GOT3 (cell line): ENCODE measurements at places on chromosomes 4 and X.

- no peak for DNase-seq
These were observed 4.3 kb downstream of the ZXDB start for GRCh38 chrX:57596109-57596508.

DNA sequence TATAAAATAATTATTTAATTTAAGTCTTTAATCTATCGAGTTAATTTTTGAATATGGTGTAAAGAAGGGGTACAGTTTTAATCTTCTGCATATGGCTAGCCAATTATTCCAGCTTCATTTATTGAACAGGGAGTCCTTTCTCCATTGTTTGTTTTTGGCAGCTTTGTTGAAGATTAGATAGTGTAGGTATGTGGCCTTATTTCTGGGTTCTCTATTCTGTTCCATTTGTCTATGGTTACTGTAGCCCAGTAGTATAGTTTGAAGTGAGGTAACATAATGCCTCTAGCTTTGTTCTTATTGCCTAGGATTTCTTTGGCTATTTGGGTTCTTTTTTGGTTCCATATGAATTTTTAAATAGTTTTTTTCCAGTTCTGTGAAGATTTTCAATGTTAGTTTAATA, 48.3 kb downstream of the EMCN start:
- no peak for DNase-seq

- no peak for DNase-seq
These were observed 483.0 kb upstream of the NDST4 start for GRCh38 chr4:115596265-115597001.

- no peak for DNase-seq
These were observed 1695.2 kb downstream of the STIM2 start for GRCh38 chr4:28555866-28556265.

DNA sequence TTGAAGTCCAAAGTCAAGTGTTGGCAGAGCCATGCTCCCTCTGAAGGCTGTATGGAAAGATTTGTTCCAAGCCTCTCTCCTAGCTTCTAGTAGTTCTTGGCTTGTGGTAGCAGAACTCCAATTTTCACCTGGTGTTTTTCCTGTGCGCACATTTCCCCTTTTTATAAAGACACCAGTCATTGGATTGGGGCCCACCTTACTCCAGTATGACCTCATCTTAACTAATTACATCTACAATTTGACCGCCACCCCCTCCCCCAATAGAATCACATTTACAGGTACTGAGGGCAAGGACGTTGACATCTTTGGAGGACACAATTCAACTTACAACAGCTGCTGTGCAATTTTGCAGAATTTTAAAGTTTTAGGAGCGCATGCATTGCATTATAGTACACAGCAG, 16.8 kb downstream of the RAB39B start:
- DNase-seq = no peak

- DNase-seq = no peak
These were observed 10.0 kb upstream of the CSN1S1 start for GRCh38 chr4:69920874-69921273.

DNA sequence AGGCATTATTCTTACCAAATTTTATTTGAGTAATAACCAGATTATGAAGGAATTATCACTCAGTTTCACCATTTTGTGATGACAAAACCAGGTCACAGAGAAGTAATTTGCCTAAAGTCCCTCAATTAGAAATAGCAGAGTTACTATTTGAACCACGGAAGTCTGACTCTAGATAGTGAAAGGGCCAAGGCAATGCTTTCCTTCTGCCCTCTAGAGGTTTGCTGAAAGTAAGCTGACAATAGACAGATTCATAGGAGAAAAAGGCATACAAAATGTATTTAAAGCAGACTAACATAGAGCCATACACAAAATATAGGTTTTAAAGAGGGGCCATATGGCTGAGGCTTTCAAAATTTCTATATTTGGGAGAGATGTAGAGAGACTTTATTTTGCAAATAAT, 43.1 kb downstream of the CXXC4 start:
- no peak for DNase-seq

DNA sequence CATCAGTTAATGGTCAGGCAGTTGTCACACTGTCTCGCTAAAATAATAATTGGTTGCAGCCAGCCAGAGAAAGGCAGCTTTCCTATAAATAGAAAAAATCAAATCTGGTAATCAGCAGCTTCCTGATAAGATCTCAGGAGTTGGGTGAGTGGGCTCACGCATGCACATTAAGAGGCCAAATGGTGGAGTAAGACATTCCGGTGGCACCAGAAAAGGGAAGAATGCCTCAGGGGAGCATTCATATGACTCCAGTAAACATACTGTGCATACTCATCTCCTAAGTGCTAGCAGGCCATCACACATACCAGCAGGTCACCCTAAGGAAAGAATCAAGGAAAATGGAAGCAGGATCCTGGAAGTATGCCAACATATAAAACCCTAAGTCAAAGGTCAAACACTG, 40.1 kb downstream of the UGT2B15 start:
- no peak for DNase-seq

DNA sequence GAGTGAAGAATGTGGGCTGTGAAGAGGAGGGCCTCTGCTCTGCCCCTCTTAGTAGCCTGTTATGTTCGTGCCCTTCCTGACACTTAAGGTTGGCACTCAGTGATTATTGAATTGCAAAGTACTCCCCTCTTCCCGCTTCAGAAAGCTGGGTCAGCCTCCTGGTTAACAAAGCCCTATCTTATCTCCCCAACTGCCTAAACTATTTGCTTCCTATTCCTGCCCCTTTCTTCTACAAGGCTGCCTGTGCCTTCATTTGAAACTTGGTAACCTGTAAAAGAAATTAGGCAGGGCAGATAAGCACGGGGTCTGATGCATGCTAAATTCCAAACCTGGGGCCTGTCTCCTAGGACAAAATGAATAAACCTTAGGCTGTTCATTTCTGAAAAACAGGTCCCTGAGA, 23.1 kb upstream of the TMEM150C start:
- DNase-seq = no peak

DNA sequence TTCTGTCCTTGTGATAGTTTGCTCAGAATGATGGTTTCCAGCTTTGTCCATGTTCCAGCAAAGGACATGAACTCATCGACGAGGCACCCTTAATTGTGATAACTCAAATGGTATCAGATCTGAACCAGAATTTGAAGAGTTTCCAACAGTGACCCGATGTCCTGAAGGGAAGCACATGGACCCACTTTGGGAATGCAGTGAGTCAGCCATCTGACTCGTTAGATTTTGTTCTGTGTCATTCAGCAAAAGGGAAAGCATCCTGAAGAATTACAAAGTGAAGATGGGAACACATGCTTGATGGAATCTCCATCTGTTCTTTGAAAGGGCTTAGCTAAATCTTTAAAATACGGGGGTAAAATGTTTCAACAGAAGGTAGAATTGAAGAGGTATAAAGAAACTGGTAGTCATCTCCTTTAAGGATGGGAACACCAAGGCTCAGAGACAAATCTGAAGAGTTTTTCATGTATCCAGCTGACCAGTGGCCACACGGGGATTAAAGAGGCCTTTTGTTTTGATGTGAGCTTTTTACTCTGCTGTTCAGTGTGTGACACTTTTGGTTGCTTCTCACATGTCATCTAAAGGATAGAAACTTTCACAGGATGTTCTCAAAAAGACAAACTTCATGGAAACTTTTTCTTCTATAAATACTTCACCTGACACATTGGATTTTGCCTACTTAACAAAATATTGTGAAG, 393.8 kb downstream of the INPP4B start:
- no peak for DNase-seq

DNA sequence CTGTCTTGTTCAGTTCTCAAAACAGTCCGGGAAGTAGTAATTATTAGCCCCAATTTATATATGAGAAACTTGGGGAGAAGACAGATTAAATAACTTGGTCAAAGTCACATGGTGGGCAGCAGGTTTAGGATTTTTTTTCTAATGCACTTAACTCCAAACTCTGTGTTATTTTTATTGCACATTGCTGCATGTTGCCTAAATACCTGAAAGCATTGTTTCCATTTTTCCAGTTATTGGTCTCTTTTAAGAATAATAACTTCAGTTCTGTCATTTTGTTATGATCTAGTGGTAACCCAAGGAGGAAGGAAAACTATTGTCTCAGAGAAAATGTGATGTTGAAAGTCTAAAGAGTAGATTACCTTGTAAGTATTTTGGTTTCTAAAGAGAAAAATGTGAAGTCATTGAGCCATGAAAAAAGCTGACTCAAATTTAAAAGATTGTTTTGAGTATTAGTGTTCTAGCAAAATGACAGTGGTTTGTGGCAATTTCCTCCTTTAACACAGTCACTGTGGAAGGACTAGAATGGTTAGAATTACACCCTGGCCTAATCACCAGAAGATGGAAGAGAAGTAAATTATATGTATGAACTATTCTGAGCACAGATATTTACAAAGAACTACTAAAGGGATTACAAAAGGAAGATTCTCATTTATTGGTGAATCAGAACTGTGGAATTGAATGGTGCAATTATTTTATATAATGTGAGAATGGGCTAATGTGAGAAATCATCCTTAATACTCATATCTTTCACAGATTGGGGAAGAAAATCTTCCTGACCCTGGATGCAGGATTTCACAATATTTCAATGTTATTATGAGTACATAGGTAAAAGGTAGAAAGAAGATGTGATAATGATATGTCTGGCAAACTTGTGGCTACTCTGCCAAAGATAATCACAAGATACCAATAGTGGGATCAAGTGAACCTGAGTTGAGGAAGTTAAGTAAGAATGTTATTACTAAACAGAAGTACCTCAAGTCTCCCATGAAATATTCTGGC, 21.7 kb upstream of the CXCL8 start:
- DNase-seq = no peak

DNA sequence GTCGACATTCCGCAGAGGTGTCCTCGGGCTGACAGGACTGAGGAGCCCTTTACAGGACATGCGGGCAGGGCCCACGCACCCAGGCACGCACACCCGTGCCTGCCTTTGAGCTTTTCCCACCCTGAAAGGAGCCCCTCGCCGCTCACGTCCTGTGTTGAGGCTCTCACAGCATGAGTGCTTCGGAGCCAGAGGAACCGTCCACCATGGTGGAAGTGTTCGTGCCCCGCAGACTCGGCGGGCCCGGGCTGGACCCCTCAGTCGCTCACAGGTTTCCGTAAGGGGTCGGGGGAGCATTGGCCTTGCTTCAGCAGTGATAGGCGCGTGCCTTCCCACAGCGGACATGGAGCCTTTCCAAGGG, 36.9 kb downstream of the PIGG start:
- DNase-seq = no peak

- no peak for DNase-seq
These were observed 258.4 kb downstream of the BCOR start for GRCh38 chrX:39839371-39839770.

DNA sequence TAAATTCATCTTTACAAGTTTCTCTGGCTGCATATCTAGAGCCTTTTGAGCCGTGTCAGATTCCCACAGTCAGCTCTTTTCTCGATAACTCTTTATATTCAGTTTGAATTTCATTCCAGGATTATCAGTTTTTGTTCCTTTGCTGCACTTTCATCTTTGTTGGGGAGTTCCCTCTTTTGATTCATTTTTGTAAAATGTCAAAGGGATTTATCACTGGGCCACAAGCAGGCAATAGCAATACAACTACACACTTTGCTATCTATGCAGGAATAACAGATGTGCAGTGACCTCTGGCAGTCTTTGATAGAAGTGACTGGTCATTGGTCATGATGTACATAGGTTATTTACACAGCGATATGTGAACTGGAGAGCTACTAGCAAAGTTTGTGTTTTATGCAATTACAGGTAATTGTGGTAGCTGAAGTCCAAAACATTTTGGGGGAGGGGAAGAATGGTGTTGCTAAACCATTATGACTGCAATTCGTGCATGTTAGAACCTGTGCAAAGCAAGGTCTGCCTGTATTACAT, 43.8 kb downstream of the HPGDS start:
- DNase-seq = no peak

DNA sequence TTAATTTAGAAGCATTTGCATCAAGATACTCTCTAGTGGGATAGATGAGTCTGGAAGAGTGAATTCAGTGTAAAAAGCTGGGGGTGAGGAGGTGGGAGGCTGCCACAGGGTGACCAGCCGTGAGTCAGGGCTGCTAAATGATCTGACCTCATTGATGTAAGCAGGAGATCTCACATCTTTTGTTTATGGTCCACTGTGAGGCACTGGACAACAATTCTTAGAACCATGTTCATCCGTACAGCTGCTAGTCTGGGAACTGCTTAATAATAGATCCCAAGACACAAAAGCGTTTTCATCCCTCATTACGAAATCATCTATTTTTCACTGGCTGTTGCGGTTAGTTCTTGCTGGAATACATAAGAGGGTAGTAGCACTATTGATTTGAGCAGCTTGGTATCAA, 14.1 kb downstream of the KLF3 start:
- DNase-seq = no peak

- no peak for DNase-seq
These were observed 207.6 kb upstream of the SLITRK2 start for GRCh38 chrX:145609951-145610511.

DNA sequence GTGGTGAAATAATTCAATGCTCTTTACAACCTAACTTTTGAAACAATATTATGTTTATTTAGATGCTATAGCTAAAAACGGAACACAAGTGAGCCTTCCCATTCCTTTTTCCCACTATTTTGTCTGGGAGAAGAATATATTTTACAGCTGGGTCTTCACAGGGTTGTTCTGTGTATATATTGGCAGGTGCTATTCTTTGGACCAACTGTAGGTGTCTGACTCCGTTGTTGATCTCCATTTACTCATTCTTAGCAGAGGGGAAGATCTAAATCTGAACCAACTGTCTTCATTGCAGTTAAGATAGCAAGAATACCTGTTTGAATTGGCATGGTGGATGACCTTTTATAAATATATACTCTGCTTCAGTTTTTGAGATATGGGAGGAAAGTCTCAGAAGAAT, 257.4 kb downstream of the CFAP299 start:
- DNase-seq = no peak

- DNase-seq = no peak
These were observed 43.1 kb upstream of the IL21 start for GRCh38 chr4:122663814-122664610.

DNA sequence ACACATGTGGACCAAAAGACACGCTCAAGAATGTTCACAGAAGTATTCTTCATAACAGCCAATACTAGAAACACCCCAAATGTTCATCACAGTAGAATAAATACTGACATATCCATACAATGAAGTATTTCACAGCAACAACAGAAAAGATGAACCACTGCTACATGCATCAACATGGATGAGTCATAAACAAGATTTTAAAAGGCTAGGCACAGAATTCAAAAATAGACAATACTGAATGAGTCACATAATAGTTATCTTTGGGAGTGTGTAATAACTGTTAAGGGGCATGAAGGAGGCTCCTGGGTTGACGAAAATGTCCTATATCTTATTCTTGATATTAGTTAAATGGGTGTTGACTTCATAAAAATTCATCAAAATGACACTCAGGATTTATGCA, 43.5 kb downstream of the CLOCK start:
- no peak for DNase-seq

DNA sequence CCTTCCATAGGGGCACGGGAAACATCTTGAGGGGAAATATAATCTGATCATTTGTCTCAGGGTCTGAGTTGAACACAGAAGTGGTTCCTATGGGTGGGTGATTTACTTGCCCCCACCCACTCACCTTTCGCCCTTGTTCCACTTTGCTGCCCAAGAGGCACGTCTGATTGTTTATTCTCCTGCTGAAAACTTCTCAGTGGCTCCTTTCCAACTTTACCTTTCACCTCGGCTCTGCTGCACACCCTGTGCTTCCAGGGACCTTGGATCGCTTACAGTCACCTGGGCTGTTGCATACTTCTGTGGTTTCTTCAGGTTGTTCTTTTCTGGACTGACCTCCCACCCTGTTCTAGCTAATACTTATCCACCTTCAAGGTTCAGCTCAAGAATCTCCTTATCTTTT, 213.4 kb upstream of the JADE1 start:
- no peak for DNase-seq

GRCh38 chr4:36039026-36039425, 205.3 kb downstream of the ARAP2 start:
- DNase-seq = no peak

GRCh38 chr4:98996056-98996764, 689 bp downstream of the METAP1 start:
- DNase-seq = no peak
